ENCODE measurements at places on chromosomes 11 and 22.

- no peak for DNase-seq
These were observed 161.1 kb upstream of the CCDC179 start for GRCh38 chr11:23021287-23021863.

- DNase-seq = no peak
These were observed 61.7 kb upstream of the CHRNA10 start for GRCh38 chr11:3732671-3733436.

DNA sequence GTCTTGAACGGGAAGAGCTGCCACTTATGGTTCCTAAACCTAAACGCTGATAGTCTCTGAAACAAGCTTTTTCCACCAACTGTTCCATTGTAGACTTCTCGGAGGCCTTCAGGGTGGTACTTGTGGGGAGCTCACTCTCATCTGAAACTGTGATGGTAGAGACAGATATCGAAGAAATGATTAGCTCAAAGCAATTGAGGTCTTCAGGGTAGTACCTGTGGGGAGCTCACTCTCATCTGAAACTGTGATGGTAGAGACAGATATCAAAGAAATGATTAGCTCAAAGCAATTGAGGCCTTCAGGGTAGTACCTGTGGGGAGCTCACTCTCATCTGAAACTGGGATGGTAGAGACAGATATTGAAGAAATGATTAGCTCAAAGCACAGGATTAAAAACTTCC is 175.7 kb downstream of the SWAP70 start:
- no peak for DNase-seq

DNA sequence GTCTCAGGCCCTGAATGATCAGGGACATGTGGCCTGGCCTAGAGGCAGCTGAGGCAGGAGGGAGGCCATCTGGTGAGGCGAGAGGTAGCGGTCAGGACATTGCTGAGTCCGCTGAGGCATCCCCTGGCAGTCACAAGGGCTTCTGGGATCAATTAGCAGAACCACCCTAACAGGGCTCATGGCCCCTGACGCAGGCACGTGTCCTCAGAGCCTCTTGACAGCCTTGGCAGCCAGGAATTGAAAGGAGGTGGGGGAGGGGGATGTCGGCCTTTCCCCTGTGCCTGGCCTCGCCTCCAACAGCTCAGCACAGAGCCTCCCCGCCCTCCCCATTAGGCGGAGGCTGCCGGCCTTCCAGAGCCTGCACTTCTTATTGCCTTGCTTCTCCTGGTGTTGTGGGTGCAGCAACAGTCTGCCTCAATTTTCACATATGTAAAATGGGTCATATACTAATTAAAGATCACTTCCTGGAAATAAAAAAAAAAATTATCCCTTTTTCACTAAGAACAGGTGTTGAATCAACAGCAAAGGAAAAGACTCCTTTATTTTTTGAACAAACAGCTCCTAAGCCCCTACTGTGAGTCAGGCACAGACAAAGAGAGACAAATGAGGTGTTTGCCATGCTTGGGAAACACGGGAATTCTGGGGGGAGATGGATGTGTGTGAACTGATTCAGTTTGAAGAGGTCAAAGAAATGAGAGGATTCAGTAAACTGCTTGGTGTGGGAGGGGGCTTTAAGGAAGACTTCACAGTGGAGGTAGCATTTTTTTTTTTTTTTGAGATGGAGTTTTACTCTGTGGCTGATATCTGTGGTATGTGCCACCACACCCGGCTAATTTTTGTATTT is 55.3 kb downstream of the NFAM1 start:
- no peak for DNase-seq

- DNase-seq = no peak
These were observed 3.2 kb upstream of the KLHDC7B start for GRCh38 chr22:50542416-50542927.

- no peak for DNase-seq
These were observed 1491.2 kb downstream of the BRD1 start for GRCh38 chr22:48336339-48337060.

DNA sequence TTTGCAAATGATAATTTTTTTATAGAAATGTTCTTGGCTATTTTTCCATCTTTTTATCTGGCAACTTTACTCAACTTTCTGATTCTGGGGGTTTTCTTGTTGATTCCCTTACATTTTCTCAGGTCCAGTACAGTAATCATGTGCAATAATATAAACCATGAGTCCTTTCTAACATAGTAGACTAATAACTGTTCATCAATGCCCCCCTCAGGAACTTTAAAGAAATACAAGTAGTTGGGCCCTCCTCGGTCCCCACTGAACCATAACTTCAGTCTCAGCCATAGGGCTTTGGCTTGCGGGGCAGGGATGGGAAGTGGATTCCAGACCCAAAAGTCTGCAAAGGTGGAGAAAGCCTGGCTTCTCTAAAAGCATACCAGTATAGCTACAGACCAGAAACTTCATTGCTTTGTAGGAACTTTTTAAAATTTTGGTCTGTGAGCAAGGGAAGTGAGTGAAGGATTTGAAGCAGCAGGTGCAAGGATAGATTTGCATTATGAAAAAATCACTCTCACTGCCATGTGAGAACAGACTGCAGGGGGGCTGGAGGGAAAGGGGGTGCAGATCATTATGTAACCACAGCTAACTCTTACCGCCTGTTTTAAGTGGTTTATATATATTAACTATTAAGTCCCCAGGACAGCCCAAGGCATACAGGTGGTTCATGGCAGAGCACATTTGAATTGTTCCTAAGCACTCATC is 10.4 kb upstream of the TUB start:
- no peak for DNase-seq

DNA sequence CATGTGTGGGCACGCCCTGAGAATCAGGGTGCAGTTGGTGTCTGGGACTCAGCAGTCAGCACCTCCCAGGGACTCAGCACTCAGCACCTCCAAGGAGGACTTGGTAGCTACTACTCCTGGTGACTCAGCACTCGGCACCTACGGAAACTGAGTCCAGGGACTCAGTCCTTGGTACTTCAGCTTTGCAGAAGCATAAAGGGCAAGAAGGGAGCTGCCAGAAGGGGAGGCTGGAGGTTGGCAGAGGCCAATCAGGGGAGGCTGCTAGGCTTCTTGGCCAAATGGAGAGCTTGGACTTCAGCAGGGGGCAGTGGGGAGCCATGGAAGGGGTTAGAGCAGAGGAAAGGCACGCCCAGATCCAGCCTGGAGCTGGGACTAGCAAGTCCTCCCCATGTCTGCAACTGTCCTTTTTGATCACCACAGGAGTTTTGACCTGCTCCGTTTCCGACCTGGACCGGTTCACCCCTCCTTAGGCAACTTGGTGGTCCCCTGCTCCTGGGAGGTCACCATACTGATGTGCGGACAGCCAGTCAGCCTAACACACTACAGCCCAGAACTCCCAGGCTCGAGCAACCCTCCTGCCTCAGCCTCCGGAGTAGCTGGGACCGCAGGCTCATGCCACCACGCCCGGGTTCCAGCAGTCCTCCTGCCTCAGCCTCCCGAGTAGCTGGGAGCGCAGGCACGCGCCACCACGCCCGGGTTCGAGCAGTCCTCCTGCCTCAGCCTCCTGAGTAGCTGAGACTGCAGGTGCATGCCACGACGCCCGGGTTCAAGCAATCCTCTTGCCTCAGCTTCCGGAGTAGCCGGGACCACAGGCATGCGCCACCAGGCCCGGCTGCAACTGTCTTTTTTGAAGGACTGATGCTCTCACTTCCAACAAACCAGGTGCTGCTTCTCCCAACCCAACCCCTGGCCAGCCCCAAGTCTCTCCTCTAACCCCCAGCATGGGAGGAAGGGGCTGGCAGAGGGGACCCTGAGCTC is 1.5 kb downstream of the ANO9 start:
- DNase-seq = no peak

DNA sequence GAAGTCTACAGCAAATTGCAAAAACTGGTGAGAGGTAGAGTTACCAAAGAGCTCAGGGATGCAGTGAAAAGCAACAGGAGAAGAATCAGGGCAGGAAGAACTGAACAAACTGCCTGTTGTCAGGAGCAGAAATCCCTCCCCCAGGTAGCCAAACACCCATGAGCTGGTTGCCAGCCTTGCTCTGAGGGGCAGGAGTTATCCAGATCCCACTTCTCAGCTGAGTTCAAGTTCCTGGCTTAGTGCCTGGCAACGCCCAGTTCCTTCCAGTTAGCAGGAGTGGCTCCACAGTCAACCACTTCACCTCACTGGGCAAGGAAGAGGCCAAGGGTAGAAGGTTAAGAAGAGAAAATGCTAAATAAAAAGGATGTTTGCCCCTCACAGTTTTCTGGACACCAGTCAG is 1.9 kb upstream of the MPZL2 start:
- no peak for DNase-seq

- no peak for DNase-seq
These were observed 45.0 kb downstream of the IGLL1 start for GRCh38 chr22:23534851-23535717.

GRCh38 chr11:128165572-128165971 is 421.8 kb downstream of the ETS1 start:
- no peak for DNase-seq

DNA sequence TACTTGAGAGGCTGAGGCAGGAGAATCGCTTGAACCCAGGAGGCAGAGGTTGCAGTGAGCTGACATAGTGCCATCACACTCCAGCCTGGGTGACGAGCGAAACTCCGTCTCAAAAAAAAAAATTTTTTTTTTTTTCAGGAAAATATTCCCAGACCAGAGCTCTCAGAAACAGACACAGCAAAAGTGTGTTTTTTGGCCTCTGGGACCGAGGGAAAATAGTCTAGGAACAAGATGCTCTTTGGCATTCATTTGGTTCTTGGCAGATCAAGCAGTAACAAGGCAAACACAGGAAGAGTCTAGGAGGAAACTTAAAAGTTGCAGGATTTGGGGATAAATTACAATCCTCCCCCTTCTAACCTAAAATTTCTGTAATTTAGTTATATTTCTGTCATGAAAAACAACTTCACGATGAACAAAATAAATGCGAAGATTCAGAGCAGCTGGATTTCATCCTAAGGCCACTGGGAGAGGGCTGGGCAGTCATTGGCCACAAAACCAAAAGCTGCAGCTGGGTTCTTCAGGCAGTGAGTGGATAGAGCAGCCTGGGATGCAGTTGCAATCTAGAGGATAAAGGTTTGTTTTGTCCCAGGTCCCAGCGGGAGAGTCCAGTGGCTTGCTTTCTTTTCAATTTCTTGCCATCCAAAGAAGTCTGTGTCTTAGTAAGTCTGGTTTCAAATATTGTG is 19.7 kb downstream of the ATG16L2 start:
- DNase-seq = no peak

- DNase-seq = no peak
These were observed 46.9 kb upstream of the TTC12 start for GRCh38 chr11:113267493-113267892.

DNA sequence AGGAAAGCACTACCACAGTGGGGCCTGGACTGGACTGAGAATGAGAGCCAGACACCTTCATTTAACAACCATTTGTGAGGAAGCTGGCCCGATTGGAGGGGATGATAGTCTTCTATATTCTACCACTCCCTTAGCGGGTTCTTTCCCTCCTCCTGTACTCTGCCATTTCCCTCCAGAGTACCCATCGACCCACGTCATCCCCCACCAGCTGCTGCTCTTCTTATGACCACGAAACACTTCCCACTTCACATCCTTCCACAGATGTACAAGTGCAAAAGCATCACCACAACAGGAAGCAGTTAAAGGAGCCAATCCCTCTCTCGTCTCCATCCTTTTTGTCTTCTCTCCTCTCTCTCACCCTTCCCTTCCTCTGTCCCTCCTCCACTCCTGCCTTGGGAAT is 18.0 kb upstream of the UBASH3B start:
- no peak for DNase-seq

DNA sequence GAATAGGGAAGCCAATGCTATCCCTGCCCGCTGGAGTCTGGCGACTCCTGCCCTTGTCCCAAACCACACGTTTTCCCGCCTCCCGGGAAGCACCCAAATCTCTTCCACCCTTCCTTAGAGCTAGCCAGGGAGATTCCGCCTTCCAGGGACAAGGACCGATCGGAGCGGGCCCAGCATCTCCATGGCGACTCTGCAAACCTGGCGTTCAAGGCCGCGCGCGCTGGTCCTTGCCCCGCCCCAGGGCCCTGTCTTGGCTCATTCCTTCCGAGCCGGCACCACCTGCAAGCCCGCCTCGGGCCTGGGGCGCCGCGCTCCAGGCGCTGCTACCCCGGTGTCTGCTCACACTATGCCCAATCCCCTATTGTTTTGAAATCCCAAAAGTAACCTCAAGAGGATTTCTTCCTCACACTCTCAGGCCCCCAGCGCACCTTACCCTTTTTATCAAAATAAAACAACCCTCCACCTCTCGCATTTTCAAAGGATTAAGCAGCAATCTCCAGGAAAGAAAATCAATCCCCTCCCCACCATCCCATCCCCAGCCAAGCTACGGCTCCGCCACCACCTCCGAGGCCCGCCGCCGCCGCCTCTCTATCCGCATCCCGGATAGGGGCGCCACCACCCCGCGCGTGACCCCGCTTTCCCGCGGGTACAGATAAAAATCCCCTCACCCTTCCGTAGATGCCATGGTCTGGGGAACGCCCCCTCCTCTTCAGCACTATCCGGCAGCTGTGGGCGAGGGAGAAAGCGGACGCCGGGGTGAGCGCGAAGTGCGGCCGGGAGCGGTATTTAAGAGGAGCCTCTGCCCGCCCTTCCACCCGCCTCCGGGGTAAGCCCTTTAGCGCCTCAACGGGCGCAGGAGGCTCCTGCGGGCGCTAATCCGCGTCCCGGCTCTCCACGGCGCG is 825 bp downstream of the SLC1A2 start:
- DNase-seq = no peak

GRCh38 chr22:29029202-29030000 is 32.2 kb downstream of the C22orf31 start:
- DNase-seq = no peak

DNA sequence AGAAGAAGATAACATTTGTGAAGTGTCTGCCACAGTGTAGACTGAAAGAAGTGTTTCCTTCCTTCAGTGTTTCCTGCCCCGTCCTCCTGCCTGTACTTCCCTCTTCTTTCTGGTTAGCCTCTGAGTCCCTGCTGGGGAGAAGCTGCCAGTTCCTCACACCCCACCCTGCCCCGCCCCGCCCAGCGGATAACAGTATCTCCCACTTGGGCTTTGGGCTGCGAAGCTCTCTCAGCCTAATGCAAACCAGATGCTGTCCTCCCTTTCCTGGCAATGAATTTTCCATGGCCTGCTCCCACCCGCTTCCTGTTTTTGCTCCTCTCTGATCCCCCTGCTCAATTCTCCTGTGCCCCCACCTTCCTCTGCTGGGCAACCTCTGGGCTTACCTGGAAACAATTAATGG is 5.2 kb upstream of the RAB3IL1 start:
- DNase-seq = no peak
